A673 (cell line): ENCODE measurements at places on chromosomes 16 and 17. TPM values are rescaled to one million over a fixed set of nuclear protein-coding genes. Genes with fewer than 3 reads are reported as not detected.

EVPLL gene
- total RNA-seq = not detected in 2 replicates

KRT23 gene
- total RNA-seq = not detected in 2 replicates

FBXO39 gene
- total RNA-seq = not detected in 2 replicates

- no peak for DNase-seq
Observed at GRCh38 chr17:60678118-60678444, 430 bp downstream of the BCAS3 start.

DNA sequence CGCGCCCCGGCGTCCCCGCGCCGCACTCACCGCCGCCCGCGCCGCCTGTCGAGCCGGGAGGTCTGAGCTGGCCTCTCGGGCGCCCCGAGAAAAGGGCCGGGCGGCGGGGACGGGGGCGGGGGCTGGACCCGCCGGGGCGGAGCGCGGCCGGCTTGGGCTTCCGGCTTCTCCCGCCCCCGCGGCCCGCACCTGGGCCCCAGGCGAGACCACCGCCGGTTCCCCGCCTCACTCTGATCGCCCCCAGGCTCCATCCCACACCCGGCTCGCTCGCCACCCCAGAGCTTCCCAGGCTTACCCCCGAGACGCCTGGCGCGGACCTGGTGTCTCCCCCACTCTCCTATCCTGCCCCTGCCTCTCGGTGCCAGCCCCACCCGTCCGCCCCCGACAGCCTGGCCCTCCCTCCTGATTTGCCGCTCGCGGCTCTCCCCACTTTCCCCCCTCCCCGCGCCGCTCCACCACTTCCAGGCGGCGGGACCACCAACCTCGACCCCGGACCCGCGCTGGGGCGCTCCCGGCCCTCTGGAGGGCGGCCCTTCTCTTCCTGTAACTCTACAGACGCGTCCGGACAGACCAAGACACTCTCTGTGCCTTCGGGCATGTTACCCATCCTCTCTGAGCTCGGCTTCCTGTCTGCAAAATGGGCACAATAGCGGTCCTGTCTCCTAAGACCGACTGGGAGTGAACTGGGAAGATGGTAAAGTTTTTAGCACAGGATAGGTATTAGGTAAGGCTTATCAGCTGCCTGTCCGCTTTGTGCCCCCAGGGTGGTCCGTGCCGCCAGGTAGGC is at the start of gene LITAF:
Gene LITAF (minus strand): TSS at position 64 of the 787 bp plus-strand sequence. CDS start 30,189 bp downstream, outside the sequence.
- DNase-seq = peak; percentile 18

DNA sequence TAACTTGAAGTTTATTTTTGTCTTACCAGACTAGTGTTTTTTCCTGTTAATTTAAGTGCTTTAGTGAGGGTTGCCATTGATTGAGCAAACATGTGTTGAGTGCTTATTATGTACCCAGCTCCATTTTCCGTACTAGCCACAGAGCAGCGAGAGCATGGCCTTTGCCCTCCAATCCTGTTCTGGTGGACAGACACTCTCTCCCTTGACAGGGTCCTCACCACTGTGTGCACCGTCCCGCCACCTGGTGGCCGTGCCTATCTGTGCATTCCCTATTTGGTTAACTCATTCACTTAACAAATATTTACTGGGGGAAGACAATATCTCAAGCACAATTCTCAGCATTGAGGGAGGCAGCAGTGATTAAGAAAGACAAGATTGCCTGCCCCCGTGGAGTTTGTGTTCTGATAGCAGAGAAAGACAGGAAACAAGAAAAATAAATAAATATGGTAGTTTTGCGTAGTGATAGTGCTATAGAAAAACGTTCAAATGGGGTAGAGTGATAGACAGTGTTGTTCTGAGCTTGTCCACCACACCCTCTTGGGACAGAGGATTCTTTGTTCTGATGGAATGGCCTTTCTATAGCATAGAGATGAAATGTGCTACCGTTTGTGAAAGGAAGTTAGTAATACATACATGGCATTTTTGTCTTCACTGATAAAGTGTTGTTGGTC is 13.0 kb downstream of the CDH13 start:
- peak; percentile 66 for DNase-seq

GRCh38 chr17:40461732-40462342 is 18.6 kb downstream of the IGFBP4 start:
- no peak for DNase-seq

- no peak for DNase-seq
Observed at GRCh38 chr17:27433521-27433920, 22.7 kb upstream of the KSR1 start.

- peak; percentile 67 for DNase-seq
Observed at GRCh38 chr16:1920727-1921171, 2.5 kb upstream of the HS3ST6 start.

DNA sequence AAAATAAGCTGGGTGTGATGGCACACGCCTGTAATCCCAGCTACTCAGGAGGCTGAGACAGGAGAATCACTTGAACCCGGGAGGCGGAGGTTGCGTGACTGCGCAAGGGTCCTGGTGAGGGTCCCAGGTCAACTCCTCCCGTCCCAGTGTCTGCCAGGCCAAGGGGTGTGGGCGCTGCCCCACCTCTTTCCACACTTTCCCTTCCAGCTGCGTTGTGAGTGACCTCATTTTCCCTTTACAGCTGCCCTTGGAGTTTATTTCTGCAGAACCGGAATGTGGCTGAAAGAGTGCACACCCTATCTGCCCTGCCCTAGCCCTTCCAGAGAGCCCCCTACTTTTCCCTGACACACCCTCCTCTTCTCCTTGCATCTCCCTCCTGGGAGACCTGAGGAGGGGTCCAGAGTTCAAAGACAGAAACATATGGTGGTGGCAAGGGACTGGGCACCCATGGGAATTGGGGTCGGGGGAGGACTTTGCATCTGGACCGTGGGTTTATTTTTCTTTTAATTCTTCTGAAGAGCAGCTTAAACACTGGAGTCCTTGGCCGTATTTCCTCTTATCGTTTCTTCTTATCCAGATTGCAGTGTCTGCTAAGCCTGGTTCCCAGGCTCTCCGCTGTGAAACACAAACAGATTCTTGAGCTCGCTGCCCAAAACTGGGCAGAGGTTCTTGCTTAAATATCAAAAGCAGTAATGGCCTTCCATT is 20.9 kb downstream of the MRC2 start:
- DNase-seq = no peak

- no peak for DNase-seq
Observed at GRCh38 chr16:82135844-82136243, 34.2 kb downstream of the MPHOSPH6 start.

GRCh38 chr16:827513-827912 is 27.0 kb upstream of the GNG13 start:
- DNase-seq = no peak
